ENCODE measurements at places on chromosomes 2 and 18.

GRCh38 chr2:37770797-37771196, 99.4 kb upstream of the CDC42EP3 start:
- no peak for DNase-seq

- DNase-seq: no peak
Measured at GRCh38 chr2:175842996-175843395, 159.1 kb downstream of the LNPK start.

- no peak for DNase-seq
Measured at GRCh38 chr2:152624805-152625204, 92.5 kb downstream of the PRPF40A start.

GRCh38 chr2:157922815-157923214, 46.7 kb upstream of the ACVR1 start:
- no peak for DNase-seq

DNA sequence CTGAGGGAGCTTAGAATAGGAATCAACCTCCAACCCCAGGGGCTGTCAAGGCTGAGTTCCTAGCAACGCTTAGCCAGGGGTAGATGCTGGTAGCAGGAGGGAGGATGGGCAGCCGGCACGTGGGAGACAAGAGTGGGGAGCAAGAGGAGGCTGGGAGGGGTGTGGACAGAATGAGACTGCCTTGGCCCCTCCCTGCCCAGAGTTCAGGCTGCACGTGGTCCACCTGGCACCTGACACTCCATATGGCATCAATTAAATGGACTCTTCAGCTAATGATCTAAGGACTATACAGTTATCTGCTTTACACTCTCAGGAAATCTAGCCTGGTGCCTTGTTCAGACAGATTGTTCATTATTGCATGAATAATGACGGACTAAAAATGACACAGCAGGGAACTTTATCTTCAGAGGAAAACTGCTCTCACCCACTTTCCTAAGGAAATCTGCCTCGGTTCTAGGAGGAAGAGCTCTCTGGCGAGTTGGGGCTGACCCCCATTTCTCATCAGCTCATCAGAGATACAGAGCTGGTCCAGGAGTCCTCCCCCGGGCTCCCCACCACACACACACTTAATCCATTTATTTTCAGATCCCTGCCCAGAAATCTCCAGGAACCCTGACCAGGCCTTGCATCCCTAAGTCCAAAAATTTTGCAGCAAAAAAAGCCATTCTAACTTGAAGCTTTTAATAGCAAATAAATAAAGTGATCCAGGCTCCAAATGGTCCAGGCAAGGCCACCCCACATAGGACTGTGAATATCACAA, 102.1 kb upstream of the CDC42EP3 start:
- DNase-seq: no peak

- DNase-seq: no peak
Measured at GRCh38 chr18:77107292-77107691, 25.3 kb downstream of the MBP start.

- DNase-seq: no peak
Measured at GRCh38 chr2:173432049-173432754, 77.5 kb downstream of the CDCA7 start.

Measured in activated T-helper 9 cell treated with anti-CD3 and anti-CD28 coated beads, Interleukin-2, amount 50 U/mL, for 16 hours (primary cell).